HL-60 (cell line): ENCODE measurements at places on chromosomes 7 and 10.

- DNase-seq, result no peak
Measured at GRCh38 chr7:133091943-133092464, 10.1 kb upstream of the CHCHD3 start.

DNA sequence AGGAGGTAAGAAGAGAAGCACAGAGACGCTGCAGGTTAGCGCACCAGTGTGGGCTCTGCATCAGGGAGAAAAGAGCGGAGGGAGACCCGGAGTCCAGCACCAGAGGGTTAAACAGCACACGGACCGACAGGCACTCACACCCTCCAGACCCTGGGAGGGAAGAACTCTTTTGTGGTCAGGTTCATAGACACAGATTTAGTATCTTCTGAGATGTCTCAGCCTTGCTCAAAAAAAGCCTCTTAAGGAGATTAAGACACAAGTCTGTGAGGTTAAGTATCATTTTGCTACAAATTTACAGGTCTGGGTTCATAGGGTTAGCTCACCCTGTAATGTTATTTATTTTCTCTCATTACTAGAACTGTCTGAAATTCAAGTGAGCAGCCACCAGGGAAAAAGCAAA, 16.8 kb upstream of the NDST2 start:
- no peak for DNase-seq

GRCh38 chr10:119203006-119203405, 4.4 kb upstream of the GRK5 start:
- DNase-seq, result no peak

DNA sequence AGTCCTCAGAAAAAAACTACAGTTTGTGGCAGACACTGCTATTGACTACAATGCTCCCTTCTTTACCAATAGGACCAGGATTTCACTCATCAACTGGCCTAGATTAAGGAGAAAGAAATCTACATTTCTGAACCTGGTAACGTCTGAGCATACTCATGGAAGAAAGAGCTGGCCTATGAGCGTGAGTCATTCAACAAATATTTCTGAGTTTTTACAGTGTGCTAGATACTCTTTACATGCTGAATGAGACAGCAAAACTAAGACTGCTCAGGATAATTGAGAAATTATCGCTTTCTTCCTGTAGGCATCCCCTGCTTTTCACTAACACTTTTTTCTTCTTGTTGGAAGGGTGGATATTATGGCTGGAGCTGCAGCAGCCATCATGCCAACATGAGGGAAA, 609.7 kb downstream of the TNS3 start:
- no peak for DNase-seq

GRCh38 chr7:29140873-29141468, 5.4 kb downstream of the CPVL start:
- peak; percentile 73 for DNase-seq

DNA sequence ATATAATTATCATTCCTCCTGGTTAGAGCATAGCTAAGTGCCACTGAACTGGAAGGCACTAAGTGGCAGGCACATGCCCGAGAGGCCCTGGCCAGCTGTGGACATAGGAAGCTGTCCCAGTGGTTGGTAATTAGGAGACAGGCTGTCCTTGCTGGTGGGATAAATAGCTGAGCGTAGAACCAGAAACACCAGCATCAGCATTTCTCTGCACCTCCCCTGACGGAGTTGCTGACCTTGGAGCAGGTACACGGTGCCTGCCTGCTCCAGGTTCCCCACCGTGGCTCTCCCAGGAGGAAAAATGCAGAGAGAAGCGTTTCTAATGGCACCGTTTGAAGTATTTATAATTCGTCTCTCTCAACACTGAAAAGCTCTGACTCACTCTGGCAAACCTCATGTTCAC, 5.6 kb upstream of the ABLIM1 start:
- DNase-seq, result no peak

- DNase-seq, result no peak
Measured at GRCh38 chr7:111198255-111198654, 107.3 kb downstream of the LRRN3 start.

GRCh38 chr7:78427209-78427608, 628.6 kb downstream of the PHTF2 start:
- DNase-seq, result no peak

- DNase-seq, result no peak
Measured at GRCh38 chr7:48594349-48594748, 330.0 kb upstream of the CDC14C start.

- no peak for DNase-seq
Measured at GRCh38 chr7:82676777-82677463, 233.3 kb upstream of the CACNA2D1 start.

GRCh38 chr7:74288034-74288881, 949 bp upstream of the CLIP2 start:
- no peak for DNase-seq

DNA sequence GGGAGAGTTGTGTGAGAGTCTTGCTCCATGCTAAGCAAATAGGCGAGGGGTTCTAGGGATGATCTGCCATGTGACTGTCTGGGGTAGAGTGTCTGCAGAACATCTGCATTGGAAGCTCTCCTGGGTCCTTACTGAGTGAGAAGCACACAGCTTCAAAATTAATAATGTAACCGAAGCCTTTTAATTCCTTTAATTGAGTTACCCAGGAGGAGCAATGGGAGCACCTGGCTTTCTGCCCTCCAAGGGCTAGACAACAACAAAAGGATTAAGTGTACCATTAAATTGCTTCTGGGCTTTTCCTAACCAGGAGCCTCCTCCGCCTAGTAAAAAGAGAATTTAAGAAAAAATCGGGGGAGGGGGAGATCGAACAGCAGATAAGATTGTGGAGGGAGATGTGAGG, 102.0 kb upstream of the TBX20 start:
- no peak for DNase-seq

GRCh38 chr7:100516135-100516812, 22.7 kb upstream of the AGFG2 start:
- no peak for DNase-seq

DNA sequence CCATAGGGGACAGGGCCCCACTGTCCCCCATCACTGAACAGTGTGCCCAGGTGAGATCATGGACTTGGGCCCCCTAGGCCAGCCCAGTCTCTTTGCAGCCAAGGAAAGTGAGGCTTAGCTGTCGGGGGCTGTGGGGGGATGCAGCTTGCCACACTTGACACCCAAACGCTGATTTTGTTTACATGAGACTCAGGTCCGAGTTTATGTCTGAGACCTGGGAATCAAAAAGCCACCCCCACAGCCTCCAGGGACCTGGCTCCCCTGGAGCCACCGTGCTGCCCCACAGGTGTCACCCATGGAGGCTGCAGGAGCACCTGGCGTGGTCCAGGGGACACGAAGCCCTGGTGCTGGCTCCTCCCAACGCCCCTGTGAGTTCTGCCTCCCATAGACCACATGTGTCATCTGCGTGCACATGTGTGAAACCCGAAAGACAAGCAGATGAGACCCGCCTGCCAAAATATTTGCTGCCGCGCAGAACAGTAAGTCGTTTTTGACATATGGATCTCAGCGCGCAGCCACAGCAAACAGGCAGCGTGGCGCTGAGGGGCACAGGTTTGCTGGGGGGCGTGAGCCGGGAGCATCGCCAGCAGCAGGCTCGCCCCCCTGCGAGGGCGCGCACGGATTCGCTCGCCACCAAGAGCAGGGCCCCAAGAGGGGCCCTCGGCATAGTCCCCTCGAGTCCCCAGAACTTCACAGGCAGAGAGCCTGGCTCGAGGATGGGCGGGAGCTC, 112.3 kb downstream of the LHPP start:
- DNase-seq, result no peak
